ENCODE measurements at places on chromosomes 4 and X.

DNA sequence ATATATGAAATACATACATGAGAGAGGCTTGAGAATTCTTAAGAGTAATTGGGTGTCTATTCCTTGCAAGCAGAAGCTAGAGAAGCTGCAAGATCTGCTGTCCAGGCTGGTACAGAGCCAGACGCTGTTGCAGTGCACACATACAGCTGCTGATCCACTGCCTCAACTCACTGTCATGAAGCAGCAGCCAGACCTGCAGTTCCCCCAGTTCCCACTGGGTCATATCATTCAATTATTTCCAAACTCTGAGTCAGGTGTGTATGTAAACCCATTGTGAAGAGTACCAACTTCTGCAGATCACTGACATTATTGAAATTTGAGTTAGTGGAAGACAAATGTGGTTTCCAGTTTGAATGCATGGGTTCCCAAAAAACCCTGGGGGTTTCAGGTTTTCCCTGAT is 1212.8 kb upstream of the ADGRL3 start:
- H3K4me1 ChIP-seq: no peaks in the 10 kb centered on the region
- H3K36me3 ChIP-seq: no peaks in the 10 kb centered on the region
- H3K4me3 ChIP-seq: no peak overlapping the region
- DNase-seq: no peak
- no peaks in the 10 kb centered on the region for H3K27me3 ChIP-seq

- peaks cover 23% of the 10 kb centered on the region for H3K27me3 ChIP-seq
- no peaks in the 10 kb centered on the region for H3K36me3 ChIP-seq
- no peak for DNase-seq
- no peak overlapping the region for H3K4me3 ChIP-seq
- peaks cover 11% of the 10 kb centered on the region for H3K4me1 ChIP-seq
- H3K27ac ChIP-seq: no peak overlapping the region
Observed at GRCh38 chrX:68440940-68441339, 7.6 kb upstream of the OPHN1 start.

GRCh38 chr4:182427554-182427953 is 184.4 kb downstream of the TENM3 start:
- no peaks in the 10 kb centered on the region for H3K27me3 ChIP-seq
- H3K36me3 ChIP-seq: no peaks in the 10 kb centered on the region
- DNase-seq: no peak
- no peak overlapping the region for H3K27ac ChIP-seq

GRCh38 chr4:155679343-155679742 is 12.7 kb downstream of the GUCY1A1 start:
- H3K36me3 ChIP-seq: no peaks in the 10 kb centered on the region
- no peak overlapping the region for H3K4me3 ChIP-seq
- DNase-seq: no peak
- H3K27ac ChIP-seq: no peak overlapping the region

DNA sequence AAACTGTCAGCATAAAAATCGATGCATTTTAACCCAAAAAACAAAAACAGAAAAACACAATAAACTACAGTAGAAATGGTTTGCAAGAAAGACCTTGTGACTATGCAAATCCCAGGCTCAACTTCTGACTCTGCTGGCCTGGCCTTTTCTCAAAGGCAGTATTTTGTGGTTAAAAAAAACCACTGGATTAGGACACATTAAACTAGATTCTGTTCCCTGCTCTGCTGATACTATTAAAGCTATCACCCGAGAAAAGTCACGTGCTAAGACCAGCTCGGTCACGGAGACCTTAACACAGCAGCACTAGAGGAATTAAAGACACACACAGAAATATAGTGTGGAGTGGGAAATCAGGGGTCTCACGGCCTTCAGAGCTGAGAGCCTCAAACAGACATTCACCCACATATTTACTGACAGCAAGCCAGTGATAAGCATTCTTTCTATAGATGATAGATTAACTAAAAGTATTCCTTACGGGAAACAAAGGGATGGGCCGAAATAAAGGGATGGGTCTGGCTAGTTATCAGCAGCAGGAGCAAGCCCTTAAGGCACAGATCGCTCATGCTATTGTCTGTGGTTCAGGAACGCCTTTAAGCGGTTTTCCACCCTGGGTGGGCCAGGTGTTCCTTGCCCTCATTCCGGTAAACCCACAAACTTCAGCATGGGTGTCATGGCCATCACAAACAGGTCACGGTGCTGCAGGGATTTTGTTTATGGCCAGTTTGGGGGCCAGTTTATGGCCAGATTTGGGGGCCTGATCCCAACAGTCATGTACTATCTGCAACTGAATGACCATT is 16.1 kb downstream of the CBR4 start:
- H3K27me3 ChIP-seq: no peaks in the 10 kb centered on the region
- no peak overlapping the region for H3K27ac ChIP-seq
- H3K36me3 ChIP-seq: peaks cover 3% of the 10 kb centered on the region
- no peak overlapping the region for H3K4me3 ChIP-seq
